Hematopoietic multipotent progenitor cell treated with erythropoietin and hydrocortisone succinate and interleukin-3 and kit ligand, for 17 days (in vitro differentiated cells): ENCODE measurements at places on chromosomes 4 and X.
A peak's percentile ranks its signal among the peaks of the same experiment; 100 is the strongest.

DNA sequence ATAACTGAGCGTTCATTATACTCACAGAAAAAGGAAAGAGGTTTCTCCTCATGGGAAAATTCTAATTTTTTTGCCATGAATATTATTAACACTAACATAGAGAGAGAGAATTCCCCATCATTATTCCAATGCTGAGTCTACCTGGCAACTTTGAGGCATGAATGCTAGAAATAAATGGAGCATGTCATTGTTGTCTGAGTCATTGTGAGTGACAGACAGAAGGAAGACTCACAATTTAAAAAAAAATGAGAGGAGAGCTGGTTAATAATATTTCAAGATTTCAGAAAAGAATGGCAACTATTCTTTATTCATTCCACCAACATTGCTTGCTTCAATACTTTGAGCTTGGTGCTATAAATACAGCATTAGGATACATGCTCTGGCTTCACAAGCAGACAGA lies 170.4 kb upstream of the HS3ST1 start:
- DNase-seq = no peak

DNA sequence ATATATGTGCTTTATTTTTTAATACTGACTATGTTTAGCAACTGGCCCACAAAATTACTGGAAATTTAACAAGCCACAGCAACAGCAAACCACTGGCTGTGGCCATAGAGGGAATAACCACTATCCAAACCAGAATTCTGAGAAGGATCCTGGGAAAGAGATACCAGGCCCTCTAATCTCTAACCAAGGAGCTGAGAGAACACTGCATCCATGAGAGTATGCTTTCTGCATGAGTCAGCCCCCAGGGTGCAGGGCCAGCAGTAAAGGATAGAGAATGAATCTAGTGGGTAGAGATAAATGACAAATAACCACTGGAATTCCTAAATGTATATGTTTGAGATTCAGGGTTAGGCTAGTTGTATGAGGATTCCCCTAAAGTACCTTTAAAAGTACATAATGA lies 221.8 kb downstream of the KIT start:
- no peak for DNase-seq

DNA sequence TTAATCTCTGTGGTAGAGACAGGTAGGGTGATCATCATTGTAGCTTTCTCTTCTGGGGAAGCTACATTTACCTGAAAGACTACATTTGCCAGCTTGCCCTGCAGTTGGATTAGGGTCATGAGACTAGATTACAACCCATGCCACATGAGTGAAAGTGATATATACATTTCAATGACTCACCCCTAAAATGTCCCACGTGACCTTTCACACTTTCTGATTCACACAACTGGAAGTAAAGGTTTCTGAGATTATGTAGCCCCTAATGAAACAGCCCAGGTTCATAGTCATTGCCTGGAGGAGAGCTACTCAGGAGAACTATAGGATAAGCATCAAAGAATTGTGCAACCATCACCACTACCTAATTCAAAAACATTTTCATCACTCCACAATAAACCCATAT lies 17.8 kb downstream of the PDCL2 start:
- DNase-seq = no peak

DNA sequence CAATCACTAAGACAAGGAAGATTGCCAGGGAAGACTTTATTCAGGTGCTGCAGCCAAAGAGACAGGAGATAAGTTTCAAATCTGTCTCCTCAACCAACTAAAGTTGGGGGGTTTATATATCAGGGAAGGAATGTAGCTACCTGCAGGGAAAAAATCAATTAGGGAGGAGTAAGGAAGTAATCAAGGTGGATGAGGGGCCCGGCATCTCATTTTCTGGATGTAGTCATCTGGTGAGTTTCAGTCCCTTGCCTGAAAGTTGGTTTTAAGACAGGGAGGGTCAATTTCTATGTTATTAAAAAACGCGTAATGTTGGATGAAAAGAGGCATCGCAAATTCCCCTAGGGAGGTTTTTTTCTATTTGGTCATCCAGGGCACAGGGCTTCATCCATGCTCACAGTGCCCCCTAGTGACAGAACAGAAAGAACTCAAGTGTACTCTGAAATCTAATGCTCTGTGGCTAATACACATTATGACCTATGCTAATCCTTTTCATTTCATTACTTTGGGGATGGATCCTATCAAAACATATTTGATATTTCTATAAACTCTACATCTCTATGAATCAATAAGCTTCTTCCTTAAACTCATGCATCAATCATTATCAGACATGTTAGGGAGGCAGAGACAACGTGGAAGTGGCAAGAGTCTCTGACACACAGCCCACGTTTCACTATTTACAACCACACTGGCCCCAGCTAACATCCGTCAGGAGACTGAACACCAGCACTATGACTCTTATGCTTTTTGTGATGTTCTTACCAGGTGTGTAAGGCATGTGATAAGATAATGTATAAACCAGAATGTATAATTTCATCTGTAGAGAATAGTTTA lies 1577.0 kb upstream of the TENM3 start:
- DNase-seq = peak; percentile 24

DNA sequence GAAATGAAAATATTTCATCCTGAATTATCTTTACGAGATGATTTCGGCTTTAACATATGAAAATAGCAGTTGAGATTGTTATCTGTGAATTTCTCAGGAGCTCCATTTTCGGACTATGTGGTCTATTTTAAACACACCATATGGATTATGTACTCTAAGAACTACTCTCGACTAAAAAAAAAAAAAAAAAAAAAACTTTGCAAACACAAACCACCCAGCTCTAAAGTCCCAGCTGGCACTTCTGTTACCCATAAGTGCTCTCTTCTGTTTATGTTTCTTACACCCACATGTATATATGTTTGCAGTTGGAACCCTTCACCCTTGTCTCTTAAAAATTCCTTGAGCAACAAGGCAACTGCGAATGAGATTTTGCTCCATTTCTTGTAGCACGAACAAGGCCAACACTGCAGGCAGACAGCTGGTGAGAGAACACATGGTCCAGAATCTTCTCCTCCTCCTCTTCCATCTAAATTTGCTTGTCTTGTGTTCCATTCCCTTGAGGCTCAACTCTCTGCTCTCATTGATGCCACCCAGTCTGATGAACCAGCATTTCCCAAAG lies 172.7 kb upstream of the HCCS start:
- DNase-seq = no peak

DNA sequence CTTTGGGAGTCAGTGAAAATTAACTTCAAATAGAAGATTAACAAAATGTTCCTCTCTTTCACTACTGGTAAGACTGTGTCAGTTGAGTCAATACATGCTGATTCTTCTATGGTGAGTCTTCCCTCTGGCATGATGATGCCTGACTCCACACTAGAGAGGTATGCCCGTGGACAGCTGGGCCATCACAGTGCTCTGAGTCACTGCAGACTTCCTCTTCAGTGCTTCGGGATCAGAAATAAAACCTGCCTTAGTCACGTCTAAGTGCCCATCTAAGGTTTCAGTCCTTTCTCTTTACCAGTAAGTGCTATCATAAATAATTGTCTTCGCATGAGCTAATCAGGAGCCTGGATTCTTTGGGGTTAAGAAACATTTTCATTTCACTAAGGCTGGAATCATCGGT lies 1.6 kb upstream of the ASB5 start:
- DNase-seq = no peak

DNA sequence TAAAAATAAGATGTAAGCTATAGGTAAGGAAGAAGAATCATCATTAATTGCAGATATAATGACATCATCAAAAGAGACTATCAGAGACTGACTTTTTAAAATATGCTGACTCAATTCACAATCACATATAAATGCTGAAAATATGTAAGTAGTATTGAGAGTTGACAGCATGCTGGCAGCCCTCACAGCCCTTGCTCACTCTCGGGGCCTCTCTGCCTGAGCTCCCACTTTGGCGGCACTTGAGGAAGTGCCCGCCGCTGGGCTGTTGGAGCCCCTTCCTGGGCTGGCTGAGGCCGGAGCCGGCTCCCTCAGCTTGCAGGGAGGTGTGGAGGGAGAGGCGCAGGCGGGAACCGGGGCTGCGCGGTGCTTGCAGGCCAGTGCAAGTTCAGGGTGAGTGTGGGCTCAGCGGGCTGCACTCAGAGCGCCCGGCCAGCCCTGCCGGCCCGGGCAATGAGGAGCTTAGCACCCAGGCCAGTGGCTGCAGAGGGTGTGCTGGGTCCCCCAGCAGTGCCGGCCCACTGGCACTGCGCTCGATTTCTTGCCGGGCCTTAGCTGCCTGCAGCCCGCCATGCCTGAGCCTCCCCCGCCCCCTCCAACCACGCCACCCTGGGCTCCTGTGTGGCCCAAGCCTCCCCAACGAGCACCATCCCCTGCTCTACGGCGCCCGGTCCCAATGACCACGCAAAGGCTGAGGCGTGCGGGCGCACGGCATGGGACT lies 68.9 kb downstream of the RAB28 start:
- no peak for DNase-seq

GRCh38 chrX:113274791-113275190 lies 434.2 kb upstream of the AMOT start:
- no peak for DNase-seq

DNA sequence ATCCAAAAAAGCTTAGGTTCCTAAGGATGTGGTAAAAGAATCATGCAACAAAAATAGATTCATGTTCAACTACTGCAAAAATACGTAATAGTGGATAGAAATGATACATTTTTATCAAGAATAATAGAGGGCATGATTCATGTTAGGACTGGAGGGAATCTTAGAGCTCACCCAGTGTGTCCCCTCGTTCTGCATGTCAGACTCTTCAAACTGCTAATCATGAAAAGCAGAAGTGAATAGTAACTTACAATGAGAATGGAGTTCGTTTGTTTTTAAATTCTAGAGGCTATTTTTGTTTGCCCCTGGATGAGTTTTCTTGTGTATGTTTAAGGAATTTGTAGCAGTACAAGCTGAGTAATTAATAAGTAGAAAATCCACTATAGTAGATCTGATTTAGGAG lies 79.4 kb downstream of the MSL3 start:
- no peak for DNase-seq

- no peak for DNase-seq
Observed at GRCh38 chr4:111174331-111174730, 551.5 kb upstream of the PITX2 start.

- peak; percentile 7 for DNase-seq
Observed at GRCh38 chr4:80215449-80216052, 18.2 kb downstream of the PRDM8 start.

- DNase-seq = no peak
Observed at GRCh38 chr4:187286525-187286924, 562.9 kb upstream of the FAT1 start.

GRCh38 chrX:8313844-8314243 lies 142.8 kb upstream of the VCX2 start:
- DNase-seq = no peak

DNA sequence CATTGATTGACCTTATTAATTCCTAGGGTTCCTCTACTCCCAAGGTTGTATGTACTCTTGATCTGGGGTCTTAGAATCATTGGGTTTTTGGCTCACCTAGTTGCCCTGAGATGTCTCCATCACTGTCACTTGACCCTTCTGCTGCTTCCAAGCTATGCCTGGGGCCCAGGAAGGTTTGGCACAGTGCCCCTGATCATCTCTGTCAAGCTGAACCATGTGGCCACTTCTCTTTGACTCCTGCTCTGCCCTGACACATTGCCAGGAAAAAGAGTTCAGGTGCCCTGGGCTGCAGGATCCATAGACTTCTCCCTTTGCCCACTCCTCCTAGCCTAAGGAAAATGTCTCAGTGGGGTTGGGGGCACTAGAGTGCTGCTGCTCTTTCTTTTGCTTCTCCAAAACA lies 3.9 kb upstream of the CHST7 start:
- no peak for DNase-seq

- no peak for DNase-seq
Observed at GRCh38 chr4:135123632-135124031, 922.0 kb upstream of the PABPC4L start.

DNA sequence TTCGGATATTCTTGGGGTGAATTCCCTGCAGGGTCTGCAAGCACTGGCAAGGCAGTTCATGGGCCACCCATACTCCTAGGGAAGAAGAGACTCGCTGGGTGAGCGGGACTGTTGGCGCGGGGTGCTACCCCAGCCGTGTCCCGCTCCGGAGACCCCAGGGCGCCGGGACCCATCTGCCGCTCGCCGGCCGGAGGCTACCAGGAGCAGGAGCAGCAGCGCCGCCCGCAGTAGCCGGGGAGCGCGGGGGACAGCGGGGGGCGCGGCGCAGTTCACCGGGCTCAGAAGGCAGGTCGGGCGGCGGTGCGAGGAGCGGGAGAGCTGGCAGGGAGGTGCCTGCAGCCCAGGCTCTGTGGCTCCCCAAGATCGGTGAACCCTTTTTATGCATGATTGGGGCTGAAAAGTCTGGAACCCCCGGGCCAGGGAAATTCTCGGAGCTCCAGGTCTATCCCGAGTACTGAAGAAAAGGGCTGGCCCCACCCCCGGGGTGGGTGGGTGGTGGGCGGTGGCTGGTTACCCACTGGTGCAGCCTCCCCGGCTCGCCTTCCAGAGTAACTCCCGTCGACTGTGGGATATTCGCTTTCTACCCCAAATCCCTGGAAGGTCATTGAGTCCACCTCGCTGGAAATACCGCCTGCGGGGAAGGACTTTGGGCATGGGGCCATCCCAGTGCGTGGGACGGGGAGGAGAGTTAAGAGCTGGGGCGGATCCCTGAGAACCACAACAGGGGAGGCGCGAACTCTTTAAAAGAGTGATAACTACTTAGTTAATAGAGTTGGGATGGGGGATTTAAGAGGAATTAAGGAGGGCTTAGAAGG lies 37.6 kb downstream of the PF4 start:
- no peak for DNase-seq

DNA sequence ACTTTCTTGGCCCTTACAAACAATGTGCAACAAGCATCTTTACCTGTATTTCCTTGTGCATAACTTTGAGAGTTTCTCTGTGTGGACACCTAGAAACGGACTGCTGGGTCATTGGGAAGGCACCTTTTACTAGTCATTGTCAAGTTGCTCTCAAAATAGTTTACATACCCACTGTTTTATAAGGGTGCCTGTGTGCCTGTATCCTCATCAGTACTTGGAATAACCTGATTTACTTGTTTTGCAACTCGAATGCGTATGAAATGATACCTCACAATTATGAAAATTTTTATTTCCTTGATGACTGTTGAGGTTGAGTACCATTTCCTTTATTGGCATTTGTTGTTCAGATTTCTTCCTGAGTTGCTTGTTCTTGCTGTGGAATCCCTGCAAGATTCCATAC lies 150.8 kb downstream of the STIM2 start:
- DNase-seq = no peak

DNA sequence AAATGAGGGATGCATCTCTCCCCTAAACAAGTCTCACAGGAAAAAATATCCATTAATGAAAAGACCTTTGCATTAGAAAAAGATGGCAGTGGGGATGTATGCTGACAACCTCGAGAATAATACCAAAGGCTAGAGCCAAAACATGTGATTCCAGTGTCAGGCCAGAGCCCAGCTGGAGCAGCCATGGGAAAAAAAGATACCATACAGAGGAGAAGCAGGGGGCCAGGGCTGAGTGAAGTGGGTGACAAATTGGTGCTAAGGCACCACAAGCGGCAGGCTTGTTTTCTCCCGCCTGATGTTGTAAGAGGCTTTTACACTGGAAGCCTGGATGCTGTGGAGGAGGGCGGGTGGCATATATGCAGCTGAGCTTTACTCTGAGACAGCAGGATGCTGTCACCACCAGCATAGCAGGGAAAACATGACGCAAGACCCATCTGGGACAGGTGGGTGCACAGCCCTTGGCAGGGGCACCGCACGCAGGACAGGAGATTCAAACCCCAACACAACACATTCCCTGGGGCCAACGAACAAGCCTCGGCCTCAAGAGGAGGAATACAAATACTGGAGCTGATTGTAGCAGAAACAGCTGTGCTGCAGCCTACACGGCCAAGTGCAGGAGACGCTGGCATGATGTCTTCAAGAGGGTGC lies 91.9 kb downstream of the TSPAN5 start:
- DNase-seq = no peak

GRCh38 chrX:118355225-118355920 lies 9.5 kb downstream of the WDR44 start:
- no peak for DNase-seq

GRCh38 chrX:104137496-104137895 lies 19.3 kb downstream of the SLC25A53 start:
- peak; percentile 34 for DNase-seq
